Mucosa of descending colon (tissue), 3 donors: ENCODE measurements at places on chromosomes 2 and 18.

- DNase-seq, result no peak
Measured at GRCh38 chr18:73901151-73901550, 246.5 kb downstream of the FBXO15 start.

GRCh38 chr2:185668710-185669109 lies 69.9 kb upstream of the FSIP2 start:
- DNase-seq, result no peak

- DNase-seq, result no peak
Measured at GRCh38 chr2:131413148-131413747, 49.3 kb upstream of the RAB6D start.

DNA sequence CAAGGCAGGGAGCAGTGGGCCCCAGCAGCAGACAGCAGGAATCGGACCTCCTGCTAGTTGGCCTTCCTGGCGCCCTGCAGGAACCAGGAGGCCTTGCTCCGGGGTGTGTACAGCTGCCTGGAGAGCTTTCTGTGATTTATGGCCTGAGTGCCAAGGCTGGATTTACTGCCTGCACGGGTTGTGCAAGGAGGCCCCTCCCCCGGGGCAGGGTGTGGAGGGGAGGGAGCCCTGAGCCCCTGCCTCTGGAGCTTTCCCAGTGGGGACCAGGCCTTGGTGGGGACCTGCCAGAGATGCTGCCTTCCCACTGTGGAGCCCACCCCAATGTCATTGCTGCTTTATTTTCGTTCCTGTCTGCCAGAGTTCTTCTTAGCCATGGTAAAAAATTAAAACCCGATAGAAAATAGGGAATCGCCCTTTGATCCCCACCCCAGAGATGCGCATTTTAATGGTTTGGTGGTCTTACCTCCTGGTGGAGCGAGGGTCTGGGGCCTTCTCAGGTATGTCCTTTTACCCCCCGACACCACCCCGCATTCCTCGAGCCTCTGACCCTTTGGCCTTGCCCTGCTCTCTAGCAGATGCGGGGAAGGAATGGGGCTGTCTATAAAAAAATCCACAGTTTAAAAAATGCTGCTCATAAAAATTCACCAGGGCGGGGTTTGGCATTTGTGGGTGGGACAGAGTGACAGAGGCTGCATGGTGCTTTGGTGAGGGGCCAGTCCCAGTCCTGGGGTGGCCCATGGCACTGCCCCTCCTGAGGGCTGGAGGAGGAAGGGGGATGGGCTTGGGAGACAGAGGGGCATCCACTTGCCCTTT lies 6.9 kb upstream of the RALB start:
- peak; percentile 89 for DNase-seq

- DNase-seq, result no peak
Measured at GRCh38 chr2:65069439-65069824, 13.2 kb downstream of the CEP68 start.

GRCh38 chr2:41718705-41719104 lies 329.1 kb upstream of the PKDCC start:
- DNase-seq, result no peak

DNA sequence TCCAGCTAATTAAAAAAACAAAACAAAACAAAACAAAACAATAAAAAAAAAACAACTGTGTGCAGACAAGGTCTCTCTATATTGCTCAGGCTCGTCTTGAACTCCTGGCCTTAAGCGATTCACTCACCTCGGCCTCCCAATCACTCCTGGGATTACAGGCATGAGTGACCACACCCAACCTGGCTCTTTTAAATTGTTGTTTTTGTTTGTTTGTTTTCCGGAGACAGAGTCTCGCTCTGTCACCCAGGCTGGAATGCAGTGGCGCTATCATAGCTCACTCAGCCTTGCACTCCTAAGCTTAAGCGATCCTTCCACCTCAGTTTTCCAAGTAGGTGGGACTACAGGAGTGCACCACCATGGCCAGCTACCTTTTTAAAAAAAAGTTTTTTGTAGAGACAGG lies 201.6 kb downstream of the EN1 start:
- DNase-seq, result no peak

- DNase-seq, result no peak
Measured at GRCh38 chr2:69204654-69205053, 182.4 kb downstream of the GFPT1 start.

DNA sequence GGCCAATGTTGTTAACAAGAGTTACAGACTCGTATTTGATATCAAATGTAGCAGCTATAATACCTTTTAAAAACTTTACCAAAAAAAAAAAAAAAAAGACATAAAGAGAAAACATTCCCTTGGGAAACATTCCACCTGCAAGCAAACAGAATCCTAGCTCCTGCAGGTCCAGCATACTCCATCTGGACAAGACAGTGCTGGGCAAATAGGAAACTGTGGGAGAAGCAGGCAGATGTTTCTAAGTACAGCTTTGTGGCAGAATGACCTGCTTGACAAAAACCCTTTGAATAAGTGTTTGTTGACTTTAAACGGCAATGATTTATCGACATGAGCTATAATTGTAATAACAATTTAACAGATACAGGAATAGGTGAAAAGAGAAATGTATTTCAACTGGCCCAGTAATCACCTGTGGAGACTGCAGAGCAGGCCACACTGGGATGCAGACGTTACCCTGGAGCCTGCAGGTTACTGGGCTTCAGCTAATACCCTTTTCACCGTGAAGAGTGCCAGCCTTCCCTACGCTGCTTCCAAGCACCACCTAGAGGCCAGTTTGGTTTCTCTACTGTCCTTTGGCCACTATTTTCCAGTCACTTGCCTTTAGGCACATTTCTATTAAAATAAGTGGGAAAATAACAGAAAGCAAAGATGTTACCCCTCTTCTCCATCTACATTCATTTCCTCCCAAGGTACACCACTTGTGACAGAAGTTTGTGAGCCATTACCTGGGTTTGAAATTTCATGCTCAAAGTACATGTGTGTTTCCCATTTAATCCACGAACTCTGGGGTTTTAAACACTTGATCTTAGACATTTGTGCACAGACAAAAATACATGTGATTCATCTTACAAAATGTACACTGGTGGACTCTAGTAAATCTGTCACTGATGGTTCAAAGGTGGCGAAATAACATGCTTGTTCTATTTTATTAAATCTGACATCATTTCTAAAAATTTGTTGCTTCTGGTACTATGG lies 96.9 kb upstream of the ZNF397 start:
- peak; percentile 76 for DNase-seq

DNA sequence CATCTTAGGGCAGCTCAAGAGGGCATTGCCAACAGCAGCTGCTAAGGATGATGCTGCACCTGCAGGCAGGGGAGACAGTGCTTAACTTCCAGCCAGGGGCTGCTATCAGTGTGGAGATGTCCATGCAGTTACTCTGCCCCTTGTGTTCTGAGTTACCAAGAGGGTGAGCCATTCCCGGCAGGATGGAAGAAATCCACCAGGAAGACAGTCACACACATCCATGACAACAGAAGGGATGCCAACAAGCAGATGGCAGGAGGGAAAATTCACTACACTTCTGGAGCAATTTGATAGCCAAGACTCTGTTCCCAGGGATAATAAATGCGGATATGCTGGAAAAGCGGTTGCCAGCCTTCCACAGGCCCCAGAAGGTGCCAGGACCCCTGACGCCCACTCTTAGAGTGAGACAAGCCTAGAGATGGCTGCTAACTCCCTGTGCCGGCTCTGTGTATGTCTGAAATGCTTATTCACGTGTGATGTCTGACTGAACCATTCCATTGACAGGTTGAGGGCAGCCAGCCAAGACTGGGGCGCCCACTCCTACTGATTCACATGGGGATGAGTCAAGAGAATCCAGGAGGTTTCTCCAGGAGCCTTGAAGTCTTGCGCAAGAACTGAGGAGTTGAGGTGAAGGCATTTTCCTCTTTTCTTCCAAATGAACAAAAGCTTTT lies 24.5 kb downstream of the LOXHD1 start:
- no peak for DNase-seq

- DNase-seq, result no peak
Measured at GRCh38 chr18:78974115-78974761, 5.4 kb upstream of the SALL3 start.

GRCh38 chr2:64773461-64774118 lies 119.9 kb upstream of the SERTAD2 start:
- DNase-seq, result peak; percentile 41

GRCh38 chr2:132654968-132655367 lies 15.0 kb downstream of the LYPD1 start:
- DNase-seq, result no peak

DNA sequence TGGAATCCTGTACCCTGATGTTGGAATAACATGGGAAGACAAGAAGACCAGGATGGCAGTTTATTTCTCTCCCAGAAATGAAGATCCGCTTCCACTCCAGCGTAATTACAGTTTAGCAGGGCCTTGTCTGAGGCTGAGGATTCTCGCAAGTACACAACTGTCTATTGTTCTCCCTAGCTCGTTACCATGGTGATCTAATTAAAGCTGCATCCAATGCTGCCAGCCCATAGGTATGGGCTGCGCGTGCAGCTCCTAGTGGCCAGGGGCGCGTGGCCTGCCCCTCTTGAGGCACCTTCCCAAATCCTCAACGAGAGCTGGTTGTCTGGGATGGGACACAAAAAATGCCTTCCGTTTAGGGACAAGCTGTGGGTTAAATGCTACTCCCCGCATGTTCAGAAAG lies 344.9 kb downstream of the CYRIA start:
- DNase-seq, result no peak

- peak; percentile 68 for DNase-seq
Measured at GRCh38 chr2:240021488-240022104, 3.5 kb downstream of the NDUFA10 start.

GRCh38 chr2:41922177-41922576 lies 125.6 kb upstream of the PKDCC start:
- DNase-seq, result no peak

DNA sequence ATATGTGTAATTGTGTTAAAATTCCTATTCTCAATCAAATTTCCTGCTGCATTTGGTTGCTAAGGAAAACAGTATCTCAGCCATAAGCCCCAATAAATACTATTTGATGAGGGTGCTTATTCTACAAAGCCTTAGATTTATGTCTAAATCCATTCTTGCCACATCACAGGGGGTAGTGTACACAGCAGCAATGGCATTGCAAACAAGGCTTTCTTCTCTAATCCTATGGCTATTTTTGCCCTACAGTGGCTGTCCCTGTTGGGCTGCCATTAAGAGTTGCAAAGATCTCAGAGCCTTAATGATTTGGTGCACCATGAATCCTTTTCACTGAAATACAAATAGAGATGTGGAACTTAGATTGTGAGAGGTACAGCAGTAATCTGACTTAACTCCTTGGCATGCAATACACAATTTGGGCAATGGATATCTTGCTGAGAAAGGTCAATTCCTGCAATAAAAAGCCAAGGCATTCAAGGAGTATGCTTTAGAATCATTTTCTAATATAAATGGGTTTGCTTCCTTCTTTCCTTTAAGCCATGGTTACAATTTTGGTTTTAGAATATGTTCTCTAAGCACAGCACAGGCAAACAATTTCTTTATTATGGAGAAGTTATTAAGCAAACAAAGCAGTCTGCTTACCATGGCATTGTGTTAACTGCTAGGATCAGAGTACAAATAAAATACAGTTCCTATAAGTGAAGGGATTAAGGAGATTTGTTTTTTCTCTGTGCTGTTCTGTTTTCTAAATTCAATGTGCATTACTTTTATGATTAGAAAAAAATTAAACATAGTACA lies 69.8 kb upstream of the CD302 start:
- DNase-seq, result no peak

- peak; percentile 92 for DNase-seq
Measured at GRCh38 chr2:10267551-10268465, 34.9 kb upstream of the HPCAL1 start.
